ENCODE measurements at places on chromosomes 2 and 18.

- DNase-seq, result no peak
These were observed 35.8 kb upstream of the INHBB start for GRCh38 chr2:120310136-120310535.

- no peak for DNase-seq
These were observed 105.4 kb downstream of the KCNH7 start for GRCh38 chr2:162732946-162733698.

GRCh38 chr2:33528441-33528950 is 52.0 kb downstream of the RASGRP3 start:
- DNase-seq, result no peak

DNA sequence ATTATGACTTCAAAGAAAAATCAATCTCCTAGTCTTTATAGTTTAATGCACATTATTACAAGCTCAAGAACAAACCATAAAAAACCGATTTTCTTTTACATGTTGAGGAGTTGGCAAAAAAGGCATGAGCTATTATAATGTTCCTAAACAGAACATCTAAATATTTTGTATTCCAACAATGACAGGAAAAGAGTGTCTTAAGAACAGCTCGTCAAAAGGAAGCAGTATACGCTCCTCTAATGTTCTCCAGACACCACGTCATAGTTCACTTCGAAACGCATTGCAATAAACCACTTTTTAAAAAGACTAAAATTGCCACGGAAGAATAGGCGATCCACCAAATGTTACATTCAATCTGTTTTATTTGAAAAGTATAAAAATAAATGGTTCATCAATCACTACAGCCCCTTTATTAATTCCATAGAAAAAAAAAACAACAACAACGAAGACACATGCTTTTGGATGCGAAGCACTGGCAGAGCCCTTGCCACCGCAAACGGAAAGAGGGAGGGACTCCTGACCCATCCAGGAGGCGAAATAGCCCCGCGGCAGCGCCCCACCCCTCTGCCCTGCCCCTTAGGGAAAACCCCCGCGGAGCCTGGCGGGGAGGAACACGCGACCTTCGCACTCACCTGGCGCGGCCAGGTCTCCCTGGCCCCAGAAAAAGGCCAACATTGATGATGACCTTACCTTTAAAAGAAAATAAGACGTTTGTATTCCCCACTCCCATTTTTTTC is 45.8 kb downstream of the MBP start:
- no peak for DNase-seq

- DNase-seq, result no peak
These were observed 116.4 kb upstream of the NYAP2 start for GRCh38 chr2:225282858-225283710.

- no peak for DNase-seq
These were observed 472.4 kb upstream of the SALL3 start for GRCh38 chr18:78507217-78507616.

DNA sequence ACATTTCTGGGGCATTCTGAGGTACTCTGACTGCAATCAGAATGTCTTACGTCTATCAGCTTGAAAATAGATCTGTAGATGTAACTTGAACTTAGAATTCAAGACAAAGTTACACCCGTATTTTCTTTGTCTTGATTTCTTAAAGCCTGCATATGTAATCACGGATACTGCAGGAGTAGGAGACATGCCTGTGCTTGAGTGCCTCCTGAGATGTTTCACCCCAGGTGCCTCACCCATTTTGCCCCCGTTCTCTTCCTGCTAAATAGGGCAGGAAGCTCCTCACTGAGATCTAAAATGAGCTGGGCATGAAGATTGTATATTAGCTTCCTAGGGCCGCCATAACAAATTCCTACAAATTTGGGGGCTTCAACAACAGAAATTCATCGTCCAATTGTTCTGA is 131.9 kb downstream of the RDH14 start:
- DNase-seq, result no peak

DNA sequence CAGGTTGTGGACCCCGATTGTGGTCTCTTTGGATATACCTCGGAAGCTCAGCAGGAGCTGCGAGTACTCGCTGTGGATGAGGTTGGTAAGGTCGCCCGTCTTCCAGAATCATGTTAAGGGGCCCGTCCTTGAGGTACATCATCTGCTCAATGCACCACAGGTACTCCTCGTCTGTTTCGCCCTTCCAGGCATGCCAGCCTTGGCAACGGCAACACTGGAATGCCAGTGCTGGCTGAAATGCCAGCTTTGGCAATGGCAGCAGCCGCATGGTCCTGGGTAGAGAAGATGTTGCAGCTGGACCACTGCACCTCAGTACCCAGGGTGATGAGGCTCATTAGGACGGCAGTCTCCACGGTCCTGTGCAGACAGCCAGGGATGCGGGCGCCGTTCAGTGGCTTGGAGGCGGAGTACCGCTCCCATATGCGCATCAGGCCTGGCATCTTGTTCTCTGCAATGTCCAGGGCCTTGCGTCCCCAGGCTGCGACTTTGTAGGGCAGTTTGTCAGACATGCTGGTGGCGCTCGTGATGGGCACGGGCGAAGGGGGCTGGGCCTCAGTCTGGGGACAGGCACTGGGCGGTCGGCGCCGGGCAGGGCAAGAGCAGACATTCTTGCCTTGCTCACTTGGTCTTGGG is 122.2 kb upstream of the NXPH2 start:
- DNase-seq, result no peak

DNA sequence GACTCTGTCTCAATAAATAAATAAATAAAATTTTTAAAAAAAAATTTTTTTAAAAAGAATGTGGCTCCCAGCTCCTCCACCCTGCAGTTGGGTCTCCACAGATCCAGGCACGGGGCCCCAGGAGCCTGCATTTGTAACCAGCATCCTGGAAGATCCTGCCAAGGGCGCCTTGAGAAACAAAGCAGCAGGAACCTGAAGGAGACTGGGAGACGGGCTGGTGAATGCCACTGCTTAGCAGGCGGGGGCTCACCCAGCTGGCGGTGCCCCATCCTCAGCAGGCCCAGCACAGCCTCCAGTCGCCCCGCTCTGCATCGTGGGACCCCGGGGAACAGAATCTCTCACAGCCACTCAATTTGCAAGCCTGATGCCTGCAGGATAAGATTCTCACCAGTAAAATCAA is 187.5 kb upstream of the SALL3 start:
- DNase-seq, result no peak

- no peak for DNase-seq
These were observed 51.9 kb downstream of the SLC14A2 start for GRCh38 chr18:45667056-45667736.

- no peak for DNase-seq
These were observed 285.4 kb downstream of the ZNF521 start for GRCh38 chr18:25066516-25066915.

DNA sequence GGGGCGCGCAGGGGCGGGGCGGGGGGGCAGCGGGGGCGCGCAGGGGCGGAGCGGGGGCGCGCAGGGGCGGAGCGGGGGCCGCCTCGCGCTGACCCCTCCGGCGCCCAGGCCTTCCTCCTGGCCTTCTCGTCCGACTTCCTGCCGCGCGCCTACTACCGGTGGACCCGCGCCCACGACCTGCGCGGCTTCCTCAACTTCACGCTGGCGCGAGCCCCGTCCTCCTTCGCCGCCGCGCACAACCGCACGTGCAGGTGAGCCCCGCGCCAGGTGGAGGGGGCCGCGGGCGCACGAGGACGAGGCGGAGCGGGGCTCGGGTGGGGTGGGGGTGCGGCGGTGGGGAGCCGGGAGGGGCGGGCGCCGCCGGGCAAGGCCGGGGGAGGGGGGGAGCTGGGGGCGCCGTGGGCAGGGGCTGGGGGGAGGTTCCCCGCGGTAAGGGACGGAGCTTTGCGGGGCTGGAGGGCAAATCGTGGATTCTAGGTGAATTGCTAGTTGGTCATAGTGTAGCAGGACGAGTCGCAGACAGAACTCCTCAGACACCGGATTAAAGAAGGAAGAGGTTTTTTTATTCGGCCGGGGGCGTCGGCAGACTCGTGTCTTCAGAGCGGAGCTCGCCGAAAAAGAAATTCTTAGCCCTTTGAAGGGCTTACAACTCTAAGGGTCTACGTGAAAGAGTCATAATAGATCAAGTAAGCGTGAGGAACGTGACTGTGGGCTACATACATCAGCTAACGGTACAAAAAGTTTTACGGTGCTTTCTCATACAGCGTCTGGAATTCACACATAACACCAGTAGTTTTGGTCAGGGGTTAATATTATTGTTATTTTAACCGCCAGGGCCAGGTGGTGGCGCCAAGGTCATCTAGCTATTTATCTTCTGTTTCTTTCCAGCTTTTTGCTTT is 29.9 kb downstream of the ANO7 start:
- DNase-seq, result peak; percentile 10

DNA sequence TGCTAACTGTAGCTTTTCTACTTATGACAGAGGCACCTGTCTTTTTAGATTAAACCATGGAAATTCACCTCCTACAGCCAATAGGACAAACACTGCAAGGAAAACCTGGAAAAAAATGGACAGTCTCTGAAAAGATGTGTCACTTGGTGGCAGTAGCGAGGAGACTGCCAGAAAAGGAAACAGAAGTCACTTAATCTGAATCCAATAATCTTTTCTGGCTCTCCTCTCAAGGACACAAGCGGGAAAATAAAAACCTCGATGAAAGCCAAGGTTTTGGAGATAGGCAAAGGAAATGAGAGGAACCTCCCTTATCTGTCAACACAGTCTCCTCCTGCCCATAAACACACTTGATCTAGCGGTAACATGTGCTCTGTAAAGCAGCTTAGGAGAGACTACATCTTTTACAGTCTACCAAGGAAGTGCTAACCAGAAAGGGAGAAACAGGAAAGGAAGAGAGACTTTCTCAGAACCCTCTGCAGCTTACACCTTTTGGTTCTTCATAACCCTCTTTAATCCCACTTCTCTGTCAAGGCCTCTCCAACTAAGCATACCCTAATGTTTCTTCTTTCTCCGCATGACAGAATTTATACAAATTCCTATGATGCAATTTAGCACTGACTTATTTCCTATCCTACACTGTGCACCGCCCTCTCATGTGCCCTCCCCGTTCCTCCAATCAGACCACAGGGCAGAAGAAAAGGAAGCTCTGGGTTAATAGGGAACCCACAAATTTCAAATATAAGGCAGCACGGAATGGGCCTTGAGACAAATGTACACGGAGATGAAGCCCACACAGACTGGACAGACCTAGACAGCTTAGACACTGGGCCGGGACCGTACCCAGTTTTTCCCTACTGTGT is 52.8 kb downstream of the CLASP1 start:
- peak; percentile 73 for DNase-seq

DNA sequence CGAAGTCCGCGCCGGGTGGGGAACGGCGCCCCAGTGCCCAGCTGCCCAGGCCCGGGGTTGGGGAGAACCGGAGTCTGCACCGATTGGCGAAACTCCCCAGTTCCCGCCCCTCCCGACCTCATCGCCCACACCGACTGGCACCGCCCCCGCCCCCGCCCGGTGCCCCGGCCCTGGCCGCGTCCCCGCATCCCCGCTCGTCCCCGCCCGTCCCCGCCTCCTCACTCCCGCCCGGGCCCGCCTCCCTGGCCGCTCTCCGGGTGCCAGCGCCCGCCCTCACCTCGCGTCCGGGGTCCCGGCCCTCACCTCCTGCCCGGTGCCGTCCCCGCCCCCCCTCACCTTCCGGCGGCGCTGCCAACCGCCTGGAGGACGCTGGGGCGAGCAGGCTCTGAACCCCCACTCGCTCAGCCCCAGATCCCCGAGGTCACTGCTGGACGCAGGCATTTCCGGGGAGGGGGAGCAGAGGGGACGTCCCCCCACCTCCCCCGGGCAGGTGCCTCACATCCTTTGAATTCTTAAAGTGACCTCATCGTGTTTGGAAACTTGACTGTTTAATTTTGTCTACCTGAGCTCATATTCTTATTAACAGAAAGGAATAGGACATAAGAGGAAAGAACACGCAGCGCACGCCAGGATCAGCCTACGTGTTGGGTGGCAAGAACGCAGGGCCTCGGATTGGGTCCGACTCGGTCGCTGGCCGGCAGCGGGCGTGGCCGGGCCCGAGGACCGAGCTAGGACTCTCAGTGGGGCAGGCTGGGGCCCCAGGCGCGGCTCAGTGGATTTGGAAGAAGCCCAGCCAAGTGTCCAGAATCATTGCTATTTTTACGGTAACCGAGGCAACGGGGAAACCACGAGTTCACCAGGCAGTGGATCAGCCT is at the start of gene FAM110C:
TSS of gene FAM110C (minus strand) at position 35 of the 875 bp plus-strand sequence. CDS start 120 bp downstream, outside the sequence.
- DNase-seq, result no peak

DNA sequence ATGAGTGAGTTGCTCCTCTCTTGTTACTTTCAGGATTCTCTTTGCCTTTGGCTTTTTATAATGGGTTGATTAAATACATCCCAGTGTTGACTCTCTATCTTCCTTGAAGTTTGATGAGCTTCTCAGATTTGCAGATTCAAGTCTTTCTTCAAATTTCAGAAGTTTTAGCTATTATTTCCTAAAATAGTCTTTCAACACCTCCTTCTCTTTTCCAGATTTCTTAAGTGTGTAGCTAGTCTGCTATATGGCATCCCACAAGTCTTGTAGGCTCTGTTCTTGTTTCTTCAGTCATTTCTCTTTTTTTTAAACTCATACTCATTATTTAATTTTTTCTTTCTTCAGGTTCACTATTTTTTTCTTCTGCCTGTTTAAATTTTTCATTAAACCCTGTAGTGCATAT is 287.7 kb upstream of the CNTNAP5 start:
- DNase-seq, result no peak

DNA sequence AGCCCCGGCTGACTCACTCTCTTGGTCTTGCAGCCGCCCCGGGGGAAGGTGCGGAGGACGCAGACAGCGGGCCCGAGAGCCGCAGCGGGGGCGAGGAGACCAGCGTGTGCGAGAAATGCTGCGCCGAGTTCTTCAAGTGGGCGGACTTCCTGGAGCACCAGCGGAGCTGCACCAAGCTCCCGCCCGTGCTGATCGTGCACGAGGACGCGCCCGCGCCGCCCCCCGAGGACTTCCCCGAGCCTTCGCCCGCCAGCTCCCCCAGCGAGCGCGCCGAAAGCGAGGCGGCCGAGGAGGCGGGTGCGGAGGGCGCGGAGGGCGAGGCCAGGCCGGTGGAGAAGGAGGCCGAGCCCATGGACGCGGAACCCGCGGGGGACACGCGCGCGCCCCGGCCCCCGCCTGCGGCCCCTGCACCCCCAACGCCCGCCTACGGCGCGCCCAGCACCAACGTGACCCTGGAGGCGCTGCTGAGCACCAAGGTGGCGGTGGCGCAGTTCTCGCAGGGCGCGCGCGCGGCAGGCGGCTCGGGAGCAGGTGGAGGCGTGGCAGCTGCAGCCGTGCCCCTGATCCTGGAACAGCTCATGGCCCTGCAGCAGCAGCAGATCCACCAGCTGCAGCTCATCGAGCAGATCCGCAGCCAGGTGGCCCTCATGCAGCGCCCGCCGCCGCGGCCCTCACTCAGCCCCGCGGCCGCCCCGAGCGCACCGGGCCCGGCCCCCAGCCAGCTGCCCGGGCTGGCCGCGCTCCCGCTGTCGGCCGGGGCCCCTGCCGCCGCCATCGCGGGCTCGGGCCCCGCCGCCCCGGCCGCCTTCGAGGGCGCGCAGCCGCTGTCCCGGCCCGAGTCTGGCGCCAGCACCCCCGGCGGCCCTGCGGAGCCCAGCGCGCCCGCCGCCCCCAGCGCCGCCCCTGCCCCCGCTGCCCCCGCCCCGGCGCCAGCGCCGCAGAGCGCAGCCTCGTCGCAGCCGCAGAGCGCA is 12.7 kb downstream of the SALL3 start:
- DNase-seq, result no peak

Data from hematopoietic multipotent progenitor cell treated with erythropoietin and hydrocortisone succinate and interleukin-3 and kit ligand, for 17 days (in vitro differentiated cells).